ENCODE measurements at places on chromosomes 16 and 17.

DNA sequence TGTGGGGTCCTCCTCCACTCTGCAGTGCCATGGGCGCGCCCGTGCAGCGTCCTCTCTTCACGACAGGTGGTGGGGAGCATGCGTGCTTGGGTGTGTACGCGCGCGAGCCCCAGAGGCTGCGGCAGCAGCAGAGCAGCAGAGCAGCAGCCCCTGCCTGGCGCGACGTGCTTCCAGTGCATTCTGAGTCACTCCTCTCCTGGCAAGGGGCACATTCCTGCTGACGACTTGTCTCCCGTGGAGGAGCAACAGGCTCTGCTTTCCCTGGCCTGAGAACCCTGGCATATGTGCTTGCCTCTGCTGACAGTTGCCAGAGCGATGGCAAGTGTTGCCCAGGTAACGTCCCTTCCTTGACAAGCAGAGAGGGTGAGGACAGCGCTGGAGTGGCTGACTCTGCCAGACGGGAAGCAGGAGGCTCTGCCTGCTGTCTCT, 133.8 kb upstream of the PLCG2 start:
- peak; percentile 74 for DNase-seq

GRCh38 chr16:66661210-66661560, 35.4 kb downstream of the CMTM4 start:
- DNase-seq, result no peak

DNA sequence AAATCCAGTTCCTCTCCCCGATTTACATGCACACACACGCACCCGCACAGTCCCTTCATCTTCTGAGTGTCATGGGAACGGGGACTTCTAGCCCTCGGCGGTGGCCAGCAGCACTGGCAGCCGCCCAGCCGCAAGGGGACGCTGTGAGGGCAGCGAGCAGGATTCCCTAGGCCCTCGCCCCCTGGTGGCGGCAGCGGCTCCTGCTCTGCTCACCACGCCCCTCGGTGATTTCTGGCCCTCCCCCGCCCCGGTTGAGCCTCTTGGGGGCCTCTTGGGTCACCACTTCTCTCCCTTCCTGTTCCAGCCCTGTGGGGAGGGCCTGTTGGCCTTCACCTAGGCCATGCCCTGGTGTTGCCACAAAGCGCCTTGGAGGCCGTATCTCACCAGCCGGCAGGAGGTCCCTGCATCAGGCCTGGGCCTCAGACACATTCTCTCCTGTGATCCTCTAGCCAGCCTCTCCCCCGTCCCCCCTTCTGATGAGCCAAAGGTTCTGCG, 75.2 kb upstream of the KSR1 start:
- DNase-seq, result peak; percentile 49

DNA sequence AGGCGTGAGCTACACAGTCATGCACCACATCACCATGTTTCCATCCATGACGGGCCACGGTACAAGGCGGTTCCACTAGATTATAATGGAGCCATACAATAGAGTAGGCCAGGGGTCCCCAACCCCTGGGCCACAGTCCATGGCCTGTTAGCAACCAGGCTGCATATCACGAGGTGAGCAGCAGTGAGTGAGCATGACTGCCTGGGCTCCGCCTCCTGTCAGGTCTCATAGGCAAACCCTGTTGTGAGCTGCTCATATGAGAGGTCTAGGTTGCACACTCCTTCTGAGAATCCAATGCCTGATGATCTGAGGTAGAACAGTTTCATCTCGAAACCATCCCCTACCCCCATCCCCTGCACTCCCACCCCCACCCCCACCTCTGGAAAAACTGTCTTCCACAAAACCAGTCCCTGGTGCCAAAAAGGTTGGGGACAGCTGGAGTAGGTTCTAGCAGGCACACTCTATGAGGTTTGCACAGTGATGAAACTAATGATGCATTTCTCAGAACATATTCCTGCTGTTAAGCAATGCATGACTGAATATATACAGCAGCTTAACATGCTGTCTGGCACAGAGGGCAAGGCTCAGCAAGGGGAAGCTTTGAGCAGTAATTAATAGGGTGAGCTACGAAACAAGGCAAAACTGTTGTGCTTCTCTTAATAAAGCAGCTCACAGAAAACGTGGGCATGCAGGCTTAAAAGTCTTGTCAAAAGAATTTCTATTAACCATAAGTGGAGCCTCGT, 108.0 kb downstream of the VPS53 start:
- DNase-seq, result no peak

DNA sequence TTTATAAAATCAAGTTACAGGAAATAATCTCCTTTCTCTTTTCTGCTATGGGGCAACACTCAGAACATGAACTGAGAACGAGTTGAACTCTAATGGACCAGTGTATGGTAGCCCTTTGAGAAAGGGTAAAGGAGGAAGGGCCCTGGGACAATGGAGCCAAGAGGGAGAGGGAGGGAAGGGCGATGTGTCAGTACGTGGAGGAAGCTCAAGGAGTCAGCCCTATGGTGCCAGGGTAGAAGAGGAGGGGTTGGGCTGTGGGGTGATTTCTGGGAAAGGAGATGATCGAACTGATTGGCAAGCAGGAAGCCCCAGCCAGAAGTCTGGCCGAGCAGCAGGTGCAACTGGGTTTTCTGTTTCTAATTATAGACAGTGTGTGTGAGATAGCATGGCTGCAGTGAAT, 4.3 kb upstream of the WIPI1 start:
- no peak for DNase-seq

GRCh38 chr16:54526916-54527315, 240.3 kb upstream of the IRX3 start:
- peak; percentile 87 for DNase-seq

DNA sequence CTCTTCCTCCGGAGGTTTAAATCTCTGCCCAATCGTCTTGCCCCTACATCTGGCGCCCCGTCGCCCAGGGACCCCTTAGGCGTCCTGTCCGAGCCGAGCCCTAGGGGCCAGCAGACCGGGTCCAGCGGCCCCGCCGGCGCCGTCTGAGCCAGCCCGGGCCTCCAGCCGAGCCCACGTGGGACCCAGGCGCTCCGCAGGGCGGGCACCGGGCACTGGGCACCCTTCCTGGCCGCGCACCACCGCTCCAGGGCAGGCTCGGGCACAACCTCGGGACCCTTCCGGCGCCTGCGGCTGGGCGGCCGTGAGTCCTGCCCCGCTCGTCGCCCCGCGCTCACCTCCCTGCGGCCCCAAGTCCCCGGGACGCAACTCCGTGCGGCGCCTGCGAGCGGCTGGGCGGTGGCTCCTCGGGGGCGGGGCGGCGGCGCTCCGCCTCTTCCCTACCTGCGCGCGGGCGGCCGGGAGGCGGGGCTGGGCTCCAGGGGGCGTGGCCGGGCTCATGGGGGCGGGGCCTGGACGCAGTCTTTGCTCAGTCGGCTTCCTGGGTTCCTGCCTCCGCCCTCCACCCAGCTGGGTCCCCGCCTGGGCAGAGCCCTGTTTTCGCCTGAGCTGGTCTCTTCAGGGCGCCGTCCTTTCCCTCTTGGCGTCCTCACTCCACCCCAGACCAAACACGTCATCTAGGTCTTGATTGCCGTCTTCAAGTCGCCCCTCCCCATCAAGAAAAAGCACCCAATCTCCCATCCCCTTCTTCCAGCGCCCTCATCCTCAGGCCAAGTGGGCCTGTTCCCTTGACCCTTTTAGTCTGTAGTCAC, at the start of gene RHBDF2:
RHBDF2 (minus strand) TSS at position 406 of the 809 bp plus-strand sequence. CDS start 19,899 bp downstream, outside the sequence.
- peak; percentile 62 for DNase-seq

GRCh38 chr16:23987443-23987842, 151.7 kb downstream of the PRKCB start:
- DNase-seq, result no peak

Data from fibroblast of mammary gland (primary cell).